ENCODE measurements at places on chromosomes 2 and 18.

DNA sequence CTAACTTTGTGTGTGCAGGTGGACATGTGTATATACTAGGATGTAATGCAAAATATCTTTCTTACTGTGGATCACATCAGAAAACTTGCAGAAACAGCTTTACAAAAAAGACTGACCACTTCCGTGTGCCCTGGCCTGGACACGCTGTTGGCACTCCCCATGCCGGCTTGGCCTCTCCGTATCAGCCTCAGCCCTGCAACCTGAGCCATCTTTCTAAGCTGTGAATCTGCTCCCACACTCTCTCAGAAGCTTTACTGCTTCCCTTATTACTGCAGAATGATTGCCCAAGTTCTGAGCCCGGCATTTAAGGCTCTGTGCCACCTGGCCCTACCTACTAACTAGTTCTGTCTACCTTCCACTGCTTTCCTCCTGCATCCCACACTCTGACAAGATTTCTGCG is 37.8 kb downstream of the MYO7B start:
- no peak for DNase-seq

GRCh38 chr2:167411367-167411766 is 523.1 kb downstream of the XIRP2 start:
- no peak for DNase-seq

GRCh38 chr2:17918789-17919188 is 40.3 kb downstream of the KCNS3 start:
- no peak for DNase-seq

DNA sequence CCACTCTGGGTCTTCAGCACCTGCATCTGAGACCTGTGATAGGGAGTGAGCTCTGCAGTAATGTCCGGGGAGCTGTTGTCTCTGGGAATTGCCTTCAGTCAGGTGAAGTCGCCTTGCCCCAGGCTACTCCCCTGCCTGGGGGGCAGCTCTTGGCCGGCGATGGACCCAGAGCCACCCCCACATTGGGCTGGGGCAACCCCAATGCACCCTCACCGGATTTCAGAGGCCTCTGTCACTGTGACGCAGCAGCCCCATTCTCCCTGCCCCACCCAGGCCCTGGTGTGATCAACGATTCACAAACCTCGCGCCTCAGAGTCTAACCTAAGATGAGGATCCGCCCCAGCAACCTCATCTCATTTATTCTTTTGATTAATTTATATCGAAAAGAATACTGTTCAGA is 303.6 kb downstream of the NDUFA10 start:
- DNase-seq, result no peak

GRCh38 chr2:204715361-204715760 is 170.1 kb downstream of the PARD3B start:
- DNase-seq, result no peak

GRCh38 chr2:118858485-118859156 is 11.2 kb upstream of the EN1 start:
- no peak for DNase-seq

DNA sequence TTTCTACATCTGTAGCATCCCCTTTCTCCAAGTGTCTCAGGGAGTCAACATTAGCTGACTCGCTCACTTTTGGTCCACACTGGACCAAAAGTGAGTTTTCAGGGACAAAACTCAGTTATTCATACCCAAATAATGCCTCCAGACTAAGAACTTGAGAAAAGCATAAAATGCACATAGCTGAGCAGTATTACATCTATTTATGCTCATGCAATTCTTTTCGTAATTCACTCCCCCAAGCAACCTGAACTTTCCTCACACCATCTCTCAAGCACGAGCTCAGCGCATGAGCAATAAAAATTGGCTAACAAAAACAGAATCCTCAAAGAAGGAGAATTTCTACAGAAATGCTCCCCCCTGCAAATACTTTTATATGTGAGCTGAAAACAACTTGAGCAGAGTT is 17.0 kb downstream of the SFT2D3 start:
- DNase-seq, result no peak

DNA sequence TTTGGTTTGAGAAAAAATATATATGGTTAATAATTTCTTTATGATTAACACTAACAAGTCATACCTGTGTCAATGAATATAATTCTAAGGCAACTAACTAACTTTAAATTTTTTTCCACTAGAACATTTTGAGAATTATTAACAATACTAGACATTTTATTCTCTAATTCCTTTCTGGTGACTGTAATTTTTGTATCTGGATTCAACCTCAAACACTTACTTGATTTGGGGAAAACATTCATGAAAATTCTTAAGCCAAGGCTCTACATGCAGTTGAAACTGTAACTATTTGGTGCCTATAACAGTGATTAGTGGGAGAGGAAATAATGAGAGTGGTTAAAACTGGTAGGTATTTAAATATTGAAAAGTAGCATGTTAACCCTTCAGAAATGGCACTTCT is 546.5 kb upstream of the KLHL29 start:
- no peak for DNase-seq

DNA sequence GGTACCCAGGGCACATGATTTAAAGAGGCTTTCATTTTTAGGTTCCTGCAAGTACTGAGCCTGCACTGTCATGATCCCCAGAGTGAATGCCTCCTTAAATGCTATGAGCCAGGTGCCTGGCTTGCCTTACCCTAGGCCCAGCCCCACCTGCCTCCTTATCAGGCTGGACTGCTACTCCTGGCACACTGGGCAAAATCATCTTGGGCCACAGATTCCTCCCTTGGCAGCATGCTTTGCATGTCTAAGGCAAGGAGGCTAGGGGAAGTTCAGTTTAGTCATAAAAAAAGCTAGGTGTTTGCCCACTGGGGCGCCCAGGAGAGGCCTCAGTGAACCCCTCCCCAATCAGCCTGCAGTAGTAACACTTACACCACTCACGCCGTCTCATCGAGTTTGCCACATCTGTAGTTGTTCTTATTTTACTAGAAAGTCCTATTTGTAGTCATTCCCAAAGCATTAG is 45.1 kb downstream of the LBH start:
- no peak for DNase-seq

- no peak for DNase-seq
Observed at GRCh38 chr2:113185664-113186432, 12.1 kb downstream of the PSD4 start.

GRCh38 chr2:49003201-49003600 is 151.1 kb downstream of the FSHR start:
- no peak for DNase-seq

Measured in stimulated activated CD4-positive, alpha-beta T cell treated with anti-CD3 and anti-CD28 coated beads, TNF-alpha, amount 100 ng/mL, for 1 hour (primary cell).